ENCODE measurements at places on chromosomes 7 and 10. TPM values are rescaled to one million over a fixed set of nuclear protein-coding genes. Genes with fewer than 3 reads are reported as not detected.
A peak's percentile ranks its signal among the peaks of the same experiment; 100 is the strongest.

GRCh38 chr10:131126321-131127137, 185.0 kb downstream of the TCERG1L start:
- DNase-seq, result no peak

- peak; percentile 49 for DNase-seq
These were observed 22.3 kb upstream of the SFMBT2 start for GRCh38 chr10:7432884-7433726.

- no peak for DNase-seq
These were observed 13.2 kb downstream of the ANK3 start for GRCh38 chr10:60376221-60377041.

RAMP3 gene
- polyA plus RNA-seq, result 1.1 TPM

DNA sequence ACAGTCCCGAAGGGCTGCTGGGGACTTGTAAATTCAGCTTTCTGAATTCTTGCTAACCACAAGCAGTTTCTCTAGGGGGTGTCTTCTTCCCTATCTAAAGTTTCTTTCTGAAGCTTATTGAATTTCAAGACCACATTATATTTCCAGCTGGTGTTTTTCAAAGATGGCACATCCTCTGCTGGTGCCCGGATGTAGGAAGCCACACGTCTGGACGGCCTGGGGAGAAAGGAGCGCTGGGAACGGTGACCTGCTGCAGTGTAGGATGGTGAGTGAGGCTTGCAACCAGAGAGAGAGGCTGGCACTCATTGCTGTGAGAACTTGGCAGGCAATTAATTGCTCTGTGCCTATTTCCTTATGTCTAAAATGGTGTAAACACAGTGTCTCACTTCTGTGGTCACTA, 776.4 kb downstream of the TYW1 start:
- DNase-seq, result no peak

DNA sequence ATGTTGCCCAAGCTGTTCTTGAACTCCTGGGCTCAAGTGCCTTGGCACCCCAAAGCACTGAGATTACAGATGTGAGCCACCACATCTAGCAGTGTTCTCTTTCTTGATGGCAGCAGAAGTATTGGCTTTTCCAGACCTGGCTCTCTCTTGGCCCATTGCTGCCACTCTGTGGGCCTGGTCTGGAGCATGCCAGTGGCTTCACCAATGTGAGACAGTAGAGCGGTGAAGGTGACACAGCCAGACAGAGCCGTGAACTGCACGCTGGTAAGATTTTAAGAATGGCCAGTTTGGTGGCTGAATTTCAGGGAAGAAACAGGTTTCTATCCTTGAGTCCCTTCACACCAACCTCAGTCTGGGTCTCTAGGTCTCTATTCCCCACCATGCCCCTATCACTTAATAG, 552.7 kb upstream of the NRP1 start:
- DNase-seq, result no peak

GRCh38 chr10:58992830-58993460, 183.5 kb upstream of the PHYHIPL start:
- DNase-seq, result no peak

TDRD1 gene
- polyA plus RNA-seq, result 0.64 TPM

GRCh38 chr7:154442939-154443338, 390.7 kb downstream of the DPP6 start:
- no peak for DNase-seq

DNA sequence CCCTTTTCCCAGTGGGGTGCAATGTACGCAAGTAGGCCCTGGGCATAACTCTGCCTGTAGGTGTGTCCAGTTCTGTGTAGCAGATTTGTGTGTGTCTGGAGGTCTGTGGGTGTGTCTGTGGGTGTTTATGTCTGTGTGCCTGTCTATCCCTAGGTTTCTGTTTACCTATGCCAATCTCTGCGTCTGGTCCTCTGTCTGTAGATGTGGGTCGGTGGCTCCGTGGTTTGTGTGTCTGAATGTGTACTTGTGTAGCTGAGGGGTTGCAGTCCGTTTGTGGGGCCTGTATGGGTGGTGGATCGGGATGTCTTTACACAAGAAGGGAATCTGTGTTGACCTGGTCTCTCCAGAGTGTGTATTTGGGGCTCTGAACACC, 932 bp downstream of the NYAP1 start:
- no peak for DNase-seq

CHCHD1 gene
- 187 TPM for polyA plus RNA-seq

- DNase-seq, result peak; percentile 52
These were observed 1.3 kb downstream of the TBC1D12 start for GRCh38 chr10:94403380-94404213.

GPR37 gene
- 3.7 TPM for polyA plus RNA-seq

DNA sequence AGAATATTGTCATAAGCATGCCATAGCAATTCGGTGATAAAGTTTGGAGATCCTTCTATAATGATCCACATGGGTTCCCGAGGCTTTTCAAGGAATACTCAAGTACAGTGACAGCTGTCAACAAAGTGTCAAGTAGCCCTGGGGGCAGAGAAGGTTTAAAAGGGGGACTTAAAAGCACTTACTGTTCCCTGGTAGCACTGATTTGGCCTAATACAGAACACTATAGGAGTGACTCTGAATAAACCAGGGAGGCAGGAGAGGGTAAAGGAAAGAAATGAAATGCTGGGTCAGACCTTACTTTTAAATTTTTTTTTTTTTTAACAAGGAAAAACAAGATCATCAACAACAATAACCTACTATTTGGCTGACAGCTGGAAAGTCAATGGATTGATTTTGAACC, 20.1 kb downstream of the CHCHD3 start:
- DNase-seq, result no peak

DUSP5 gene
- 10.8 TPM for polyA plus RNA-seq

- DNase-seq, result no peak
These were observed 36.8 kb downstream of the AKR1C8 start for GRCh38 chr10:5147981-5148677.

TMEM270 gene
- not detected for polyA plus RNA-seq

TUBB8 gene
- 1.0 TPM for polyA plus RNA-seq

- DNase-seq, result no peak
These were observed 964.0 kb downstream of the SORCS3 start for GRCh38 chr10:105605104-105605503.

DNA sequence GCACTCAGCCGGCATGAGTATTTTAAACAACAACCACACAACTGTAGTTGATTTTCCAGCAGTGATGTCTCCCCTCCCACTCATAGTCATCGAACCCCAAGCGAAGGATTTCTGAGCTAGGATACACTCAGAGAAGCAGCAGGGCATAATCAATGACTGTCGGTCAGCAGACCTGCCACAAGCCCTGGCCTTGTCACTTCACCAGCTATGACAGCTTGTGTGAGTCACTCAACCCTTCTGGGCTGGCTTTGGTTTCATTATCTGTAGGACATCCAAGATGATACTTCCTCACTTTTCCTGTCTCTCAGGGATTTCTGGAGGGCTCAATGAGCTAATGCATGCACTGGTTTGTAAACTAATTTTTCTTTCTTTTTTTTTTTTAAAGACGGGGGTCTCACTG, 22.0 kb upstream of the UBE3C start:
- DNase-seq, result no peak

C1QL3 gene
- polyA plus RNA-seq, result 0.19 TPM

CALHM3 gene
- not detected for polyA plus RNA-seq

DNA sequence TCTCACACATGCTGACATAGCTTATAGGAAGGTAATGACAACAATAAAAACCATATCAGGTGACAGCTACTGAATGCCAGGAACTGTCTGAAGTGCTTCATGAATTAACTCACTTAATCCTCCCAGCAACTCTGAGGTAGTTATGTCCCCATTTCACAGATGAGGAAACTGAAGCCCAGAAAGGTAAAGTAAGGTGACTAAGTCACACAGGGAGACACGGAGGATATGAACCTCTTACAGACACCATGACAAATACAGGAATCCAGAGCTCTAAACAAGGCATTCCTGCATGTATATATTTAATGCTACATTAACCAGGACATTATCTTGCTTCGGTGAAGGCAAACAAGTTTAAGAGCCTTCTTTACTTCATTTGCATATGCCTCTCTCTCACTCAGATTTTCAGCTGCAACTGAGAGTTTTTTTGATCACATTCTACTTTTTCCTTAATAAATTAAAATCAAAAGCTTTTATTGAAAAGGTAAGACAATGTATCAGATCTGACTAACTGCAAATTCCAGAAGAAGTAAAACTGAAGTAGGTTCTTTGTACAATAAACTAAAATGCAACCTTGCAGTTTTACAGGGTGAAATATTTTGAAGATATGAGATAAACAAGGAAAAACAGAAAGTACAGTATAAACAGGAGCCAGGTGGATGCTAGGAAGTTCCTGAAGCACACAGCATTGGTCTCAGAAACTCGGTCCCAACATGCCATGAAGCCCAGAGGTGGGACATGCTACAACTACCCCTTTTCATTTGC, 79.5 kb downstream of the SGMS1 start:
- no peak for DNase-seq

- no peak for DNase-seq
These were observed 59.2 kb upstream of the KCNIP2 start for GRCh38 chr10:101902820-101903145.

PBLD gene
- polyA plus RNA-seq, result 1.5 TPM

DNA sequence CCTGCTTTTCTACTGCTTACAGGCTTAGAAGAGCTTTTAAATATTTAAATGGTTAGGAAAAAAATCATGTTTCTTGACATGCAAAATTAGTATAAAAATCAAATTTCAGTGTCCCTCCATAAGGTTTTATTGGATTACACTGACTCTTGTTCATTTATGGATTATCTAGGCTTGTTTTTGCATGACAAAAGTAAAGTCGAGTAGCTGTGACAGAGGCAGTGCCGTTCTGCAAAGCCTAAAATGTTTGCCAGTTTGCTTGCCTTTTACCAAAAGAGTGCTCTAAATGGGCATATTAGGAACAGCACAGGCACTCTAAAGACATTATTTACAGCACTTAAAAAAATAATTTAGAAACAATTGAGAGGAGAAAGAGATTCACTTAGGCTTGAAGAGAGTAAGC, 139.6 kb downstream of the TSPAN12 start:
- DNase-seq, result no peak

DNA sequence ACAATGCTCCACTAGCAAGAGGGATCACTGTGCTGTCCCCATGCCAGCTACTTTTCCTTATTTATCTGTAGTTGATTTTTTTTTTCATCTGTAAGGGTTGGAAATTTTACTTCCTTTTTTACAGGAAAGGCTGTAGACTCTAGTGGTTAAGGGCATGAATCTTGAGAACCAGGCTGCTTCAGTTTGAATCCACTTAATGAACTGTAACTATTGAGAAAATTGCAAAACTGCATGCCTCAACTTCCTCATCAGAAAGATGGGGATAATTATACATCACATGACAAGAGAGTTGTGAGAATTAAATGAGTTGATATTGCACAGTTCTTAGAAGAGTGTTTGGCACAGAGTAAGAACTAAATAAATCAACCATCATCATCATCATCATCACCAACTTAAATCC, 106.4 kb upstream of the GSDME start:
- DNase-seq, result no peak

GRCh38 chr10:78772486-78772885, 296.3 kb upstream of the ZMIZ1 start:
- DNase-seq, result no peak

DNA sequence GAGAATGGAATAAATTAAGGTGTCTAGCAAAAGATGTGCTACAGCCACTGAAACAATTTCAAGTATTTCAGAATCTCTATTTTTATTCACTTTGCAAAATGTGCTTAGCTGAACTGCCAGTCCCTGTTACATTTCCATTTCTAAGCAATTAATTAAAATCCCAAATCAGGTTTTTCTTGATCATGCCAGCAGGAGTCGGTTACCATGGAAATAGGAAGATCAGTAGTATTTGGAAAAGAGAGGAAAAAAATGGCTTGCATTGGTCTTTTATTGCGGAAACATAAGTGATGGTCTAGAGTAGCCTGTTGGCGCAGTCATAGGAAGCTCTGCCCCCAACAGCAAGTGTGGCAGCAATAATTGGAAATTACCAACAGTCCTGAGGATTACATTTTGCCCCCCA, 867.1 kb downstream of the GATA3 start:
- DNase-seq, result peak; percentile 63

SLC16A9 gene
- polyA plus RNA-seq, result 6.0 TPM

Measured in GM23338 (cell line).